Memory B cell (primary cell): ENCODE measurements at places on chromosomes 4 and X.
A peak's percentile ranks its signal among the peaks of the same experiment; 100 is the strongest.

DNA sequence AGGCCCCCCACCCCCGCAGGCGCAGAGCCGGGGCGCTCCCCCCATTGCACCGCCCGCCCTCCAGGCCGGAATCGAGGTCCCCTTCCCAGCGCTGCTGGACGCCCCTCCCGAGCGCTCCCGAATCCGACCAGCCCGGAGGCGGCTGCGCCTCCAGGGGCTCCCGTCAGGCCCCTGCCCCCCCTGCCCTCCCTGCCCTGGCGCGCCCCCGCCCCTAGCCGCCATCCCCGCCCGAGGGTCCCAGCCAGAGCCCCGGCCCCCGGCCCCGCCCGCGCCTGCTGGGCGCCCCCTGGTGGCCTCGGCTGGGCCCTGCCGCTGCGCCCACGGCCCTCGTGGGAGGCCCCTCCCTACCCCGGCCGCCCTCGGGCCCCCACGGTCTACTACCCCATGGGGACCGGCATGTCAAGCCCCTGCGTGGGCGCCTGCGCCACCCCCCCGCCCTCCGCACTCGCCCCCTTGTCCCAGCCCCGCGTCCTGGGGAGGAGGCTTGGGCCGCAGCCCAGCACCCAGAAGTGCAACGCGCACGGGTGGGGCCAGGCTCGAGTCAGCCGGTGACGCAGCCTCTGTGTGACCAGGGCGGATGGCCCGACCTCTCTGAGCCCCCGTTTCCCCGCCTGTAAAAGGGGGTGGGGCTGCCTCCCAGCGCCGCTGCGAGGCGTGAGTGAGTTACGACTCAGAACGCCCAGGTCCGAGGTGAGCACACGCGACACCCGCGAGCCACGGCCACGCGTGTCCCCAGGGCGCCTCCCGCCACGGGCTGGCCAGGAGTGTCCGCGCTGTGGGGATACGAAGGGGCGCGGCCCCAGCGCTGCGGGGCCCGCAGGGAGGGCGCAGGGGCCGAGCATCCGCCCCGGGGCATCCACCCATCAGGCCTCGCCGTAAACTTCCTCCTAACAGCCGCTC lies 104.9 kb downstream of the FAM53A start:
- peak; percentile 68 for DNase-seq

GRCh38 chr4:127889903-127890302 lies 9.2 kb downstream of the PLK4 start:
- no peak for DNase-seq

DNA sequence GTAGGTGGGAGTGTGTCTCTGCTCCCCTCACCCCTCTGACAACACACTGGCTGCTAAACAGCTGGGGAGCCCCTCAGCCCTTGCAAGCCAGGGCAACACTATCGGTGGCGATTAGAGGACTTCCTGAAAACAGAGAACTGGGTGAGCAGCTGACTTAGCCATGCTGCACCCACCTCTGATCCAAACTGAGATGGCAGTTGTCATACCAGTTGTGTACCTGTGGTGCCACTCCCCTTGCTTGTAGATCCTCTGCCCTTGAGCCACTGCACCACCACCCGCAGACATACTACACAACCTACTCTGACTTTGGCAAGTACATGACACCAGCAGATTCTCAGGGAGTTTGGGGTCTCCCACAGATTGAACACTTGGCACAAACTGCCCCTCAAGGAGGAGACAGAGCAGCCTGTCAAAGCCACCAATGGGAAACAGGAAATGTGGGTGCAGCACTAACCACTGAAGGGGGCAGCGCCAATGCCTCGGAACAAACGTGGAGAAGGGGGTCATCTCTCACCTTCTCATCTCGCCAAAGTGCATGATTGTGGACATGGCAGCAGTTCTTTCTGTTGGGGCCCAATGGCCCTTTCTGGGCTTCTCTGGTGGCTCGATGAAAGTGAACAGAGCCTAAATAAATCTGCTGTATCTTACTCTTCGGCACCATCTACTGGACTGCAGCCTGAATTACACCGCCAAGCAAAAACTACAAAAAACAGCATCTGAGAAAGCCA lies 119.8 kb downstream of the NEK1 start:
- DNase-seq = peak; percentile 13

DNA sequence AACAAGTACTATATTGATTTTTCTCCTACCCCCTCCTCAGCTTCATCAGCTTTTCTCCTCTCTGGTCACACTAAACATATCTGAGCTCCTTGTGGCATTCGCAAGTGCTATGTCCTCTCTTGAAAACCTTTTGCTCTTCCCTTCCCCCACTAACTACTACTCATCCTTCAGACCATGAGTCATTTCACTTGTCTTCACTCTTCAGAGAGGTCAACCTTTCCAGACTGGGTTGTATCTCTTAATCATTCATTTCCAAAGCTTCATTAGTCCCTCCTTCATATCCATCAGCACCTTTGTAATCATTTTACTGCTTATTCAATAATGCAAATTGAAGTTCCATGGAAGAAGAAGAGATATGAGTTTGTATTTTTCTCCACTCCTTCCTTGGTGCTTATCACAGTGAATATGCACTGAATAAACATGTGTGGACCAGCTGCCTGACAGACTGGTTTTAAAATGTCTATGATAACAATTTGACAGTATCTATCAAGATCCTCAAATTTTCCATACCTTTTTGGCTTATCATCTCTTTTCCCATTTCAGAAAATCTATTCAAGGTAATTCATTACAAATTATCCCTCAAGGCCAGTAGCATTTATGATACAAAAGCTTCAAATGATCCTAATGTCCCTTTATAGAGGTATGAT lies 28.4 kb downstream of the DDX60L start:
- no peak for DNase-seq

GRCh38 chr4:80492761-80493160 lies 157.2 kb downstream of the CFAP299 start:
- no peak for DNase-seq

GRCh38 chr4:138596896-138597295 lies 354.7 kb upstream of the SLC7A11 start:
- DNase-seq = no peak

GRCh38 chr4:70936200-70936787 lies 34.1 kb downstream of the MOB1B start:
- no peak for DNase-seq

DNA sequence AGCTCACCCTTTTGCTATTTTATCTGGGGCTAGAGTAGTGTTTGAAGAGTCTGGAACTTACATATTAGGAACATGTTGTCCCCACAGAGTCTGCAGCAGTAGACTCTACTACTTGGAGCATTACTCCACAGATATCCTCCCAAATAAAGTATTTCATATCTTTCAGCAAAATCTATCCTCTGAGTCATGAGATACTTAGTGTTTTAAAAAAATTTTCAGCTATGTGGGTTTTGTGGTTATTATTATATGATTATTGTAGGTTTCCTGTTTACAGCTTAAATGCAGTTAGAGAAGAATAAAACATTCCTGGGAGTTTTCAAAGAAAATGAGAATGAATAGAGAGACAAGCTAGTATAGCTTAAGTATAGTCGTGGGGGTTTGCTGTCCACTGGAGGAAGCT lies 30.9 kb downstream of the PAGE2 start:
- DNase-seq = no peak

DNA sequence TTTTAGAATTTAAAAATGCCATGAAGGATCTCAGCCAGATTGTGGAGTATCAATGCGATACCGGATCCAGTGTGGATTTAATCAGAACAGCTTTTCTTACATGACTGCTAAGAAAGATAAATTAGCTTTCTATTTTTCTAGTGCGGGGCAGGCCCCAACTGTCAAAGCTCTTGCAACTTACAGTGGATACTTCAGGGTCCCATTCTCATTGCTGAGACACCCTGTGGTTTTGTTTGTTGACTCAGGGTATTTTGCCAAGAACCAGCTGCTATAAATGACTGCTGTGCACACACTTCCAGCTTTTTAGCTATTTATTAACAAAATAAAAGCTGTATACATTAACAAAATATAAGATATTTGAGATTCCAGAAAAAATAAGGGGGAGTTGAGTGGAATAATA lies 166.4 kb downstream of the DCLK2 start:
- no peak for DNase-seq

DNA sequence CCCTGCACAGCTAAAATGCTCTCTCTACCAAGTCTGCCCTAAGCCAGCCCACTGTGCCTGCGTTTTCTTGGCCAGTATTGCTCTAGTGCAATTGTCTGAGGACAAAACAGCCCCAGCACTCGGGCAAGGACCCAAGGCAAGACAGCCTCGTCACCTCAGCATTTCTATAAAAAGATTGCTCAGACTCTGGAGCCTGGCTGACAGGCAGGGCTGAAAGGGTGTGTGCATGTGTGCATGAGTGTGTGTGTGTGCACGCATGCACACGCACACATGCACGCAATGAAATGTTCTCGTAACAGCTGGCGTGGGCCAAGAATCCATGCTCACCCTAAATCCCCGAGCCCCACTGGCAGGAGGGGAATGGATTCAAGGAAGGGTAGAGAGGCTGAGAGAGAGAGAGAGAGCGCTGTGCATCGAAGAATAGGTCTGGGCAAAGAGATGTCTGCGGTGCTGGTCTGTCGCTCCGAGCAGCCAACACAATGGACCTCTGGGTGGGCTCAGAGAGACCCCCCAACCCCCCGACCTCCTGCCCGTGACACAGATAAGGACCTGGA lies 579.2 kb downstream of the BCOR start:
- DNase-seq = no peak

DNA sequence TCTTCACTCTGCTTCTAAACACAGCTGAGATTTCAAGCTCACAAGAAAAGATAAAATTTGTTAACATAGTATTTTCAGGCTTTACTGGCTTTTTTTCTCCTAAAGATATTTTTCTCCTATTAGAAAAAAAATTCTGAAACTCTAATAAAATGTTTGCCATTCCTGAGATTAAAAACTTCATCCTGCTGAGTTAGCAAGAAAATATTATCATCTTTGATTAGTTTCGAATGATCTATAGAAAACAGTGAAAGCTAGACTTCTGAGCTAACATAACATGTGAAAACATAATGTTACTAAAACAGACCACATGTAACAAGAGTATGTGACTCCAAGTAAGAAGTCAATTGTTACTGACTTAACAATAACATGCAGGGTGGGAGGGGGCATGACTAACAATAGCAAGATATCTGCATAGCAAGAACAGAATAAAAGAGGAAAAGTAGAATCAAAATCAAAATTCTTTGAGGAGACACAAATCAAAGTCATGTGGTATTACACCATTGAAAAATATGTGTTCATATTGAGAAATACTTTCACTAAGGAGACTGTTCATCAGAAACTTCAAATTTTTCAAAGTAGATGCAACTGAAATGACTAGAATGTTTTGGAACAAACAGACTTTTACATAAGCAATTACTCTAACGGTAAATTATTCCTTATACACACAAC lies 14.5 kb downstream of the TBCK start:
- no peak for DNase-seq

DNA sequence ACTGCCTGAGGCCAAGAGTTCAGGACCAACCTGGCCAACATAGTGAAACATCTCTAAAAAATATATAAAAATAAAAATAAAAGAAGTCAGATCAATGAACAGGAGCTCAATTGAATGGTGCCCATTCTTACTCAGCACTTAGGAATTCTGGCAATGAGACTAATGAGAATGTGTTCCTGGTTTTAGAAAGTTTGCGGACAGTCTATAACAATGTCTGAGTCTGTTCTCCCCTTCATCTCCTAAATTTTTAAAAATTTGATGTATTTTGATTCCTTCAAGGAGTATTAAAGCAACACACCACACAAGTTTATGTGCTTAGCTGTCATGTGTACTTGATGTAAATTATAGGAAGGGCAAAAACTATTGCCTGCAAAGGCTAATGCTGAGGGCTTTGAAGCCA lies 30.6 kb upstream of the KCNIP4 start:
- DNase-seq = no peak

DNA sequence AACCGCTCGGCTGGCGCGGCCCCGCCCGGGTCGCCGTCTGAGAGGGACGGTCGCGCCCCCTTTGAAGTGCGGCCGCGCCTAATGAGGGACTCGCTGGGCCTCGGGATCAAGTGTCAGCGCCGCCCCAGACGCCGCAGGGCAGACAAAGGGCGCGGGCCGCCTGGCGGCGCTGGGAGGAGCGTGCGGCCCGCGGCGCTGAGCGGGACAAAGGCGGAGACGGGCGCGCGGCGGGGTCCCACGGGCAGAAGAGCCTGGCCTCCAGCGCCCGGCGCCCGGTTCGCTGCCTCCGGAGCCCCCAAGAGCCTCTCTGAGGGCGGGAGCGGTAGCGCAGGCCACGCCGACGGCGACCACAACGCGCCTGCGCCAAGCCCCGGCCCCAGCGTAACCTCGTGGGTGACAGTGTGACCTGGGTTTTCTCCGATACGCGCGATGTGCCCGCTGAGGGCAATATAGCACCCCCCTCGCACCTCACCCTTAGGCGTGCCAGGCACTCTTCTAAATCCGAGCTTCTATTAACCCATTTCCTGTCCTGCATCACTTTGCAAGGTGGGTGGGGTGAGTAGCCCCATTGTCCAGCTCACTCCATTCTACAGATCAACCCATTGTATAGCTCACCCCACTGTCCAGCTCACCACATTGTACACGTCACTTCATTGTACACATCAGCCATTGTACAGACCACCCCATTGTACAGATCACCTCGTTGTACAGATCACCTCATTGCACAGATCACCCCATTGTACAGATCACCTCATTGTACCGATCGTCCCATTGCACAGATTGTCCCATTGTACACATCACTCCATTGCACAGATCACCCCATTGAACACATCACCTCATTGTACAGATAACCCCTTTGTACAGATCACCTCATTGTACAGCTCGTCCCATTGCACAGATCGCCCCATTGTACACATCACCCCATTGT lies 33.7 kb upstream of the STX18 start:
- peak; percentile 58 for DNase-seq

- DNase-seq = no peak
Measured at GRCh38 chrX:132508834-132509233, 20.0 kb upstream of the MBNL3 start.

DNA sequence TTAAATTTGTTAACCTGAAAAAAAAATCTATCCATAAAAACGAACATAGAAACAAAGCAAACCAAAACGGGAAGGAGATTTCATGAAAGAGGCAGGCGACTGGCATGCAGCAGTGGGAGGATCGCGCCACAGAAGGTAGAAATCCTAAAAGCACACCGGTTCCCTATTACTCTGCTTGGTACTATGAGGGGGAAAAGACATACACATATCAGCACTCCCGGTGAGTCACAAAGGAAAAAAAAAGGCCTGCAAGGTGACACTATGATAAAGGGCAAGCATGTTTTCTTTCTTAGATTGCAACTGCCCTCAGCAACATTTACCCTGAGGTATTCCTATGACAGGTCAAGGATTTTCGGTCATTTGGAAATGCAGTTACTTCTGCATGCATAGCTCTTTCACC lies 60.6 kb upstream of the NAP1L5 start:
- DNase-seq = no peak

- no peak for DNase-seq
Measured at GRCh38 chr4:21688596-21689265, 259.8 kb downstream of the KCNIP4 start.
